ENCODE measurements at places on chromosomes 13 and 19.

- no peak for DNase-seq
These were observed 564.1 kb downstream of the PCDH9 start for GRCh38 chr13:66665991-66666390.

- no peak for DNase-seq
These were observed 52.1 kb downstream of the DPY19L3 start for GRCh38 chr19:32457571-32458158.

DNA sequence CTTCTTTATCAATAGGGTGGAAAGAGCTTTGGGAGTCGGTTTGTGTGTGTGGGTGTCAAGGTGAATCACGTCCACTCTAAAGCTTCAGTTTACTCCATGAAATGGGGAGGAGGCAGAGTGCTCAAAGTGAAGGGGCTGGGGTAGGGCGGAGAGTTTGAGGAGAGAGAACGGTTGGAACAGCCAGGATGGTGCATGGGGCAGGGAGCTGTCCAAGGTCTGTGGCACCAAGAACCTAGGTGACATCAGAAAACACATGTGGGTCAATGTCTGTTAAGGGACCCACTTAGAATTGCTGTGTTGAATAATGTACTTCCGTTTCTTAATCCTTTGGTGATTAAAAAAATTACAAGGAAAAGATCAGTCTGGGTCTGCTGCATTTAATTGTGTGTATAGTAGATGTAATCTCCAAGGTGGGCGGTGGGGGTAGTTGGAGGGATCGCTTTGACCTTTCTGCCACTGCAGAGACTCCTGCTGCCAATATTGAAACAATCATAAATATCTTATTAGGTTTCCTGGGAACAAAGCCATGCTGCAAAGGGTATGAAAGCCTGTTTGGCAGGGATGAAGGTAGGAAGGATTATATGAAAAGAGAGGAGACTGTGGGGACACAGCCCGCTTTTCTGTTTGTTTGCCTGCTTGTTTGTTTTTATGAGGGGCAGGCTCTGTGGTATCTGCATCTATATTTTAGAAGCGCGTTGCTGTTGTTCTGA is 122.3 kb downstream of the ATP8A2 start:
- DNase-seq = no peak

GRCh38 chr13:101556676-101557123 is 104.2 kb downstream of the ITGBL1 start:
- DNase-seq = no peak

GRCh38 chr19:40612831-40613689 is 11.9 kb downstream of the LTBP4 start:
- no peak for DNase-seq

DNA sequence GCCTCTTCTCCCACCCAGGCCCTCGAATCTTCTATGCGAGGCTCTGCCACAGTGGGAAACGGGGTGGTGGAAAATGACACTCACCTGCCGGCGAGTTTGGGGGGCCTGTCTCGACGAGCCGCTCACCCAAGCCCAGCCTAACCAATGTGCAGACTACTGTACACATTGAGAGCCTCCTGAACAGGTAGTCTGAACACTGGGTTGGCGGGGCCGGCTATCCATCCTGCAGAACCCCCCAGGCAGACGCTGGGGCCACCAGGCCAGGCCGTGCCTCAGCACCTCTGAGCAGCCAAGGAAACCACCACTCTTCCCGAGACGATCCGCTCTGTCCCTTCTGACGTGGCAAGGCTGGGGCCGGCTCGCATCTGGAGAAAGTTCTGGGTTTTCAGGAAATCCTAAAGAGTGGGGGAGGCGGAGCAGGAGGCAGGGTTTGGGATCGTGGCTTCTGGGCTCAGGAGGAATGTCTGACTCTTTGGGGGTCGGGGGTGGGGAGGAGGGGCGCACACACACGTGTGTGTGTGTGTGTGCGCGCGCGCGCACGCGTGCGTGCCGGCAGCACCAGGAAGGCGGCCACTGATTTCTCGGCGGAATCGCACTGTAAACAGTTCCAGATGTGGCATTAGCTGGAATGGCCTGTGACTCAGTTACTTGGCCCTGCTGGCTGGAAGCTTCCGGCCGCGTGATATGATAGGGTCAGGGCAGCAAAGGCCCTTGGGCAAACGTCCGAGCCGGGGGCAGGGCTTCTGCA is 18.5 kb downstream of the TMED1 start:
- DNase-seq = no peak

GRCh38 chr19:45016388-45017314 is 15.4 kb downstream of the RELB start:
- DNase-seq = peak; percentile 39

DNA sequence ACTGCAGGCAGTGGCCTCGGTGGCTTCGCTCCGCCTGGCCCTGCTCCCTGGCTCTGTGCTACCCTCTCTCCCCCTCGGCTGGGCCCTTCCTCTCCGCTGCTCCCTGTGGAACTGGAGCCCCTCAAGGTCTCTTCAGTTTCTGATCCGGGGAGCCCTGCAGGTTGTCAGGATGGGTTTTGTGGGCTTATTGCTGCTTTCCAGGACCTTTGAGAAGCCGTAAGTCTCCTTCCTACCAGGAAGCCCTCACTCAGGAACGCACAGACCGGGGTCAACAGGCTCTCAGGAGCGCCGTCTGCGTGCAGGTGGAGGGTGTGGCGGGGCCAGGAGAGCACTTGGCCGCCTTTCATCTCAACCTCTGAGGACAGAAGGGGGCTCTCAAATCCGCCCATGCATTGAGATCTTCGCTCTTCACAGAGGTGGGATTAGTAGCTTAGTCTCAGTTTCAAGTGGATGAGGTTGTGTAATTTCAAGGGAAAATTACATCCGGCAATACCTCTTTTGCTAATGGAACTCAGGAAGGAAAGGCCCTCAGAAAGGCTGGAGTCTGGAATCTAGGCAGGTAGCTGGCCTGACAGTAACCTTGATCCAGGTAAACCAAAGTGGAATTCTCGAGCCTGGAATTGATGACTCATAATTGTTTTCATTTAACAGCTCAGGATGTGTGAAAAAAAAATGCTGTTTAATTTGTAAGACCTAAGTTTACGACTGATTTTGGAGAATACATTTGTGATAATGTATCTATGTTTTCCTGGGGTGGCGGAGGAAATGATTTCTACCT is 102.0 kb downstream of the ATP11A start:
- DNase-seq = no peak

DNA sequence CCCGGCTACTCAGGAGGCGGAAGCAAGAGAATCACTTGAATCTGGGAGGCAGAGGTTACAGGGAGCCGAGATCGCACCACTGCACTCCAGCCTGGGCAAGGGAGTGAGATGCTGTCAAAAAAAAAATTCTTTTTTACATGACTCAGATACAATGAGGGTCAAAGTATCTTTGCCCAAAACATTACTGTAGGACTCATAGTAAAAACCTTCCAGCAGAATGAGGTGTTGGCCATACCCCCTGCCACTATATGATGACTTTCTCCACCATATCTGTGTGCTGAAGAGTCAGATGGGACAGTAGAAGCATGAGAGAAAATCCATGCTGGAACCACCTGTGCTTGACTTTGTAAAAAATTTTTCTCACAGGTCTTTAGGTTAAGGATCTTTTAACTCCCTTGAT is 86.7 kb downstream of the COL4A2 start:
- no peak for DNase-seq

GRCh38 chr19:47315125-47315821 is 5.6 kb downstream of the C5AR1 start:
- DNase-seq = peak; percentile 91

- peak; percentile 31 for DNase-seq
These were observed 1.4 kb downstream of the RASA3 start for GRCh38 chr13:114130837-114131582.

DNA sequence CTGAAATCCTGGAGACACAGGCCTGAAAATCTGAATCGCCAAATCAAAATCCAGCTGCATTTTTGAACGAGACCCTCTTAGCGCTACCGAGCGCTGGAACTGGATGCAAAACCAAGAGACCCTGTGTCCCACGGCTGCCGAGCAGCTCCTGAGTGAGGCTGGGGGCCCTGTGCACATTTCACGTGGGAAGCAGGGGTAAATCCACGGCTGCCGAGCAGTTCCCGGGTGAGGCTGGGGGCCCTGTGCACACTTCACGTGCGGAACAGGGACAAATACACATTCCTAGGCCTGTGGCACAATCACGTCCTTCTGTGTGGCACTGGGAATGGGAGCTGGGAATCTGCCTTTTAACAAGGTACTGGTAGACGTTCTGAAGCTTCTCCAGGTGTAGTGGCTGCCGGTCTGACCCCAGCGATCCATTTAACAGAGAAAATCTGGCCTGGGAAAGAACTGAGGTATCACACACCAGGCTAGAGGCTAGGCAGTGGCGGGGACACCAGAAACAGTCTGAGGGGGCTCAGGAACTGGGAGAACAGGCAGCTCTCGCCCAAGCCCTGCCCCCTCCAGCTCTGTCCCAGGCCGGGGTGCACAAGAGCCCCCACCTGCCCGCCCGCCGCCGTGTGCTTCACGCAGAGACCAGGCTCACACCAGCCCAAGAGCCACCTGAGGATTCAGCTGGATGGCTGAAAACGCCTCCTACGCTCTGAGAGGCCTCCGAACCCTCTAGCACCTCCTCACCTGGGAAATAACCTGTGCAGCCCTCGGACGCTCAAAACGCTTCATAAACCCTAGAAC is 11.0 kb upstream of the C2CD4C start:
- no peak for DNase-seq

- DNase-seq = no peak
These were observed 38.7 kb upstream of the C1QTNF9 start for GRCh38 chr13:24270639-24271141.

GRCh38 chr19:10888421-10888866 is 17.1 kb downstream of the CARM1 start:
- DNase-seq = no peak

- DNase-seq = no peak
These were observed 122.3 kb upstream of the GPC6 start for GRCh38 chr13:93104270-93104669.

DNA sequence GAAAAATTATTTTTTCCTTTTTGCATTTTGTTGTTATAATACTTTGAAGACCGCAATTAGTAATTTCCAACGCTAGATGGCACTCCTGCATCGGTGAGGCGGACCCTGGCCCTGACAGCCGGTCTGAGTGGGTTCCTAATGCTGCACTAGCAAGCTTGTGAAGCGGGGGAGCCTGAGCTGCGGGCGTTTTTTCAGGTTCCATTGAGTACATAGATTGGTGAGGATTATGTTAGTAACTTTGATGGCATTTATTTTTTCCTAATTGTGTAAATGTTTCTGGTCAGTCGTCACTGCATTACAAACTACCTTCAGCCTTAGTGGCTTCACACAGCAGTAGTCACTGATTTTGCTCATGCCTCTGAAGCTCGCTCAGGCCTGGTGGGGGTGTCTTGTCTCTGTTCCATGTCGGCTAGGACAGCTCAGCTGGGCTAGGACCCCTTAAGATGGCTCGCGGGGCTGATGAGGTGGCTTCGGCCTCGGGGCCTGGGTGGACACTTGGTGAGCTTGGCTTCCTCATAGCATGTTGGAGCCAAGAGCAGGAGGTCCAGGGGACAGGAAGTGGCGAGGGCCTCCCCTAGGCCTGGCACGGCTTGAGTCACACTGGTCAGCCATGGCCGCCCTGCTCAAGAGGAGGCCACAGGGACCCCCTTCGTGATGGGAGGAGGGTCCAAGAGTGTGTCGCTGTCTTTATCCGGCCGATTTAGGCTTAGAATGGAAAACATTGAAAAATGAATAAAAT is 25.0 kb downstream of the ERCC5 start:
- no peak for DNase-seq

- no peak for DNase-seq
These were observed 192.3 kb downstream of the TEX29 start for GRCh38 chr13:111512707-111513106.

- DNase-seq = no peak
These were observed 102.8 kb upstream of the SLC10A2 start for GRCh38 chr13:103168901-103169508.

DNA sequence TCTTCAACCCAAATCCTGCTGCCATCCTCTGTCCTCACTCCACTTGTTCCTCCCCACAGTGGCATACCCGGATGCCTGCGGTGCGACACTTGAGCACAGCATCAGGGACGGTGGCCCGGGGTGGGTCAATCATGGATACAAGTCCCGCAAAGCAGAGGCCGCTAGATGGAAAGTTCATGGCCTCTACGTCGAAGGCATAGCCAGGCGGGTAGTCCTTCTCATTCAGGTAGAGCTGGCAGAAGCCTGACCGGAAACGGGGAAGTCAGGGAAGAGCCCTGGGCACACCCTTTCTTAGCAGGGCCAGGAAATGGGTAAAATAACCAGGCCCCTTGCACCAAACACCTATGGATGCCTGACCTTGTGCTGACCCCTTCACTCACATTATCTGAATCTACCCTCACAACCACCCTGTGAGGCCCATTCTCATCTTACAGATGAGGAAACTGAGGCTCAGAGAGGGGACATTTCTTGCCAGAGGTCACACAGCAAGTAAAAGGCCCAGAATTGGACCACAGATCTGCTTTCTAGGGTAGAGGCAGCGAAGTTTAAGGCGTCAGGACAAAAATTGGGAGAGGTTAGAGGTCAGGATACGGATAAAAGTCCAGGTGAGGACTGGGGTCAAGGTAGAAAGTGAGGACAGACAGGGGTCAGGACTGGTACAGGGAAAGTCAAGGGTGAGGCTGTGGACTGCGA is 6.5 kb downstream of the ATP4A start:
- no peak for DNase-seq

DNA sequence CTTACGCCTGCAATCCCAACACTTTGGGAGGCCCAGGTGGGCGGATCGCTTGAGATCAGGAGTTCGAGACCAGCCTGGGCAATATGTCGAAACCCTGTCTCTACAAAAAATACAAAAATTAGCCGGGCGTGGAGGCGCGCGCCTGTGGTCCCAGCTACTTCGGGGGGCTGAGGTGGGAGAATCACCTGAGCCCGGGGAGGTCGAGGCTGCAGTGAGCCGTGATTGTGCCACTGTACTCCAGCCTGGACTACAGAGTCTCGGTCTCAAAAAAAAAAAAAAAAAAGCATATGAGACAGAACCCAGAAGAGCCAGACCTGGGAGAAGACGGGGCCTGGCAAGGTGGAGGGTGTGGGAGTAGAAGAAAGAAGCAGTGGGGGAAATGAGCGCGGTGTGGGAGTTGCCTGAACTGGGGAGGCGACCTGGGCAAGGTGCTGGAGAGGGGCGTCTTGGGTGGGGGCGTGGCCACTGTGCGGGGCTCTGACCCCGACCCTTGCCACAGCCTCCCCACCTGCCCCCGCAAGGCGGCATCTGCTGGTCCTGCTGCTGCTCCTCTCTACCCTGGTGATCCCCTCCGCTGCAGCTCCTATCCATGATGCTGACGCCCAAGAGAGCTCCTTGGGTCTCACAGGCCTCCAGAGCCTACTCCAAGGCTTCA is 533 bp downstream of the DKKL1 start:
- DNase-seq = no peak

- no peak for DNase-seq
These were observed 2.1 kb downstream of the CSNK1G2 start for GRCh38 chr19:1942934-1943555.

- DNase-seq = no peak
These were observed 752.7 kb upstream of the GPC6 start for GRCh38 chr13:92473765-92474475.

DNA sequence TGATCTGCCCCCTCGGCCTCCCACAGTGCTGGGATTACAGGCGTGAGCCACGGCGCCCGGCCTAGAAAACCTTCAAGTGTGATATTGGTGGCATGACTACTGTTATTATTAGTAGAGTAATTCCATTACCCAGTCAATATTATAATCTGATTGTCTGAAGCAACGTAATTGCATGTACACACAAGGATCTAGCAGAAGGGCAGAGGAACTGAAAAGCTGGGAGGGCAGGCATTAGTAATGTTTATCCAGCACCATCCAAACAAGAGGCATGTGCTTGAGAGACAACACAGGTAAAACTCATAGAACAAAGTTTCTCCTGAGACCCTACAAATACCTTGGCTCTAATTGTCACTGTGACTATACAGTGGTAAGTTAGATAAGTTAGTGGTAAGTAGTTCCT is 56.2 kb upstream of the ITM2B start:
- no peak for DNase-seq
